Inflammatory macrophage treated with lipopolysaccharide for 1 hour (primary cell): ENCODE measurements at places on chromosomes 2 and 18.
A peak's percentile ranks its signal among the peaks of the same experiment; 100 is the strongest.

DNA sequence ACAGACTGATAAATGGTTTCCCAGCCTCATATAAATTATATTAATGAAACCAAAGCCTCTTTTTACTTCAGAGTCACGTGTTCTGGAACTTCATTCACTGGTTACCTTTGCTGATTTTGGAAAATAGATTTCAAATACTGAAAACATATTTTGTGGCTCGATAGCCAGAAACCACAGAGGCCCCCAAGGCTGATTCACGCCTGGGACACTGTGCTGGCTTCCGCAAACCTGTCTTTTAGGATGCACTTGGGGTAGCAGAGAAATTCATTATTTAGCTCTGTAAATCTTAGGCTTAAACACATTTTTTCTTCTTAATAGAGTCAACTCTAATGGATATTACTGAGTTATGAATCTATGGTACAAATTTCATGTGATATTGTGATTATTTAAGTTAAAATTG is 90.7 kb upstream of the TMEM18 start:
- DNase-seq = no peak

DNA sequence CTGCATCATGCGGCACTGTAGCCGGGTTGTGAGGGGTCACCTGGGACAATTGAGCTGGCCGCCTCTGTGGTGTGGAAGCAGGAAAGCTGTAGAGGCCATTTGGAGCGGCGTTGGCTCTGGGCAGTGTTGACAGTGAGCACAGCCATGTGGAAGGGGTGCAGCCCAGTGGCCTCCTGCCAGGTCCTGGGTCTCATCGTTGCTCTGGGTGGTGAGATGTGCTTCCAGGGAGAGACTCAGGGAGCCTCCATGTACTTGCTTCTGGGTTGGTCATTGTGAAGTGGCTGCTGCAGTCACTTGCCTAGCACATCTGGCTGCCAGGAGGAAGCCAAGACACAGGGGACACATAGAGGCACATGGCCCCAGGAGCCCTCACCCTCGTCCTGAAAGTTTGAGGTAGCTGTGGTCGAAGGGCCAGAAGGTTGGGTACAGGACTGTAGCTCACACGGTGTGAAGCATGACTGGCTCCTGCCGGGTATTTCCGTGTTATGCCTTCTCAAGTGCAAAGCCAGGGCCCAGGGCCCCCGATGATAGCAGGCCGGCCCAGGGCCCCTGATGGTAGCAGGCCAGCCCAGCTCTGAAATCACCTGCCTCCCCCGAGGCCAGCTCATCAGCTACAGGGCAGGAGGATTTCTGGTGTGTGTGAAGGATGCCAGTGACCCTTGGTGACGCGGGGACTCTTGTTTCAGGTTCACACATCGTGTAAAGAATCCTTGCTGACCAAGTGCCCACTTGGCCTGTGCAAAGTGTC is 82.6 kb downstream of the DGKD start:
- no peak for DNase-seq

- no peak for DNase-seq
Observed at GRCh38 chr2:107743274-107743673, 83.4 kb upstream of the RGPD4 start.

GRCh38 chr2:234846599-234847363 is 105.0 kb upstream of the SH3BP4 start:
- no peak for DNase-seq

- DNase-seq = no peak
Observed at GRCh38 chr2:99888617-99889016, 253.8 kb downstream of the AFF3 start.

- DNase-seq = no peak
Observed at GRCh38 chr2:241225545-241225944, 37.1 kb downstream of the ANO7 start.

DNA sequence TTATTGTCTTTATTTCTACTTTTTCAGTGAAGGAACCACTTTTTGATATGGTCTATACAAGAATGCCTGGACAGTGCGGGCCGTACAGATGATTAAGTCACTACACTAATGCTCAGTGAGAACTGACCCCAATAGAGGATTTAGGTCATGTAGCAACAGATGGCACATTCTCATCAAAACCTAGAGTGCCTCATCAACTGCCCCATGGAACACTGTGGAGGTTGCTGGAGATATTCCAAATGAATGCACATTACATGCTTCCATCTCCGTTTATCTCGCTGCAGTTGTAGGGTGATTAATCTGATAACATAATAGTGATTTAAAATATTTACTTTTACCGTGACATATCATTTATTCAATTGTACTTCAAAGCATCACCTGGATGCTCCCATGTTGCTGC is 41.8 kb upstream of the COPS8 start:
- no peak for DNase-seq

GRCh38 chr2:57373530-57373929 is 673.1 kb upstream of the VRK2 start:
- DNase-seq = peak; percentile 19

DNA sequence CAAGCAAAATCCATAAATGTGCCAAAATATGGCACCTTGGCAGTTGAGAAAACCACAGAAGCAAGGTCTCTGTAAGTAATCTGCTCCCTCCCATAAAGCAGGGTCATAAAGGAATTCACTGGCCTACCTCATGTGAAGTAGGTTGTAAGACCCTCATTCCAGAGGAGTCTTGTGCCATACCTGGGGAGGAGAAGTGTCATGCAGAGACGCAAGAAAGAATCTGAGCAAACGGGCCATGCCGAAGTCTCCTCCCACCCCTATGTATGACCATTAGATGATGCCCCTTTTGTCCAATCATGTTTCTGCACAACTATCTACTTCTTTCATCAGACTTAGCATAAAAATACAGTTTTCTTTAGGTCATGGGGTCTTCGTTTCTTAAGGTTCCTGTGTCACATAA is 14.6 kb downstream of the NMUR1 start:
- no peak for DNase-seq

GRCh38 chr2:191486584-191487320 is 191.2 kb upstream of the NABP1 start:
- DNase-seq = peak; percentile 76

DNA sequence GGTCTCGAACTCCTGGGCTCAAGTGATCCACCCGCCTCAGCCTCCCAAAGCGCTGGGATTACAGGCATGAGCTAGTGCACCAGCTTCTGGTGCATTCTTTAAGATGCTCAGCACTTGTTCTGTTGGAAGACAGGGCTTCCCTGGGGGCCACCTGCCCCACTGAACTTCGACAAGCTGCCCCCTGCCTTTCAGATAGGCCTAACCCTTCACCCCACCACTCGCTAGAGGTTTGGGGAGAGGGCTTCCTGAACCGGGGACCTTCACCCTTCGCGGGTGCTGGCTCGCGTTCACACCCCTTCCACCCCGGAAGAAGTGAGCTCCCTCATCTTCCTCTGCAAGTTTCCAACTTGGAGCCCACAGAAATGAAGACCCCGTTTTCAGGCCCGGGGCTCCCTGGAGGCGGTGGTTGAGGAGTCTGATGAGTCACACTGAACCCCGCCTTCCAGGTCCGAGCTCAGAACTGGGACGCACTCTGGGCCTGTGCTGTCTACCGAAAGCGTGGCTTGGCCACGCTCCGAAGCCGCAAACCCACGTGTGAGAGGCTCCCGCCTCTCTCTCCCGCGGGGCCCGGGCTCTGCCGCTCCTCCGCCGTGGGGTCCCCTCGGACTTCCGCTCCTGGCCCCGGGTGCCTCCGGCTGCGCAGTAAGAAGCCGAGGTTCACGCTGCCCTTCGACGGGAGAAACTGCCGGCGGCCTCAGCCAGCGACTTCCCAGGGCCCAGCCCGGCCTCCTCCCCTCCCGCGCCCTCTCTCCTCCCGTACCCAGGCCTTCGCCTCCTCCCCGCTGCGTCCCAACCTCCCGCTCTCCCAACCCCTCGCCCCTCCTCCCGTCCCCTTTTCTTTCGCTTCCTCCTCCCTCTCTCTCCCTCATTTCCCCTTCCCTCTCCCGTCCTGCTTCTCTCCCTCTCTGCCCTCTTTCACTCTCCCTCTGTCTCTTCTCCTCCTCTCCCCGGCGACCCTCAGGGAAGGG is 47.5 kb upstream of the SP3 start:
- DNase-seq = no peak

DNA sequence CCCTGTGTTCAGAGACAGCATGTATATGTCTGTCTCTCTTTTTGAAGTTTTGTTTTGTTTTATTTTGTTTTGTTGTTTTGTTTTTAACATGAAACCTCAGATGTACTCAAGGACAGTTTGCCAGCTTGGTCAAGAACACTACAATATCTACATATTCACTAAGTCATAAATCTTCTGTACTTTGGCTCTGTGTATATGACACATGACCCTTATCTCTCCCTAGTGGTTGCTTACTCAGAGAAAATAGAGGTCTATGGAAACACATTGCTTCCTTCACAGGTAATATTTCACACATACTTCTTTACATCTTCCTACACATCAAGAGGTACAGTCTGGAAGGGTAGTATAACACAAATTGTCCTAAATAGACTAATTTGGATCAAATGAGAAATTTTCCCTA is 312.6 kb upstream of the VRK2 start:
- no peak for DNase-seq

DNA sequence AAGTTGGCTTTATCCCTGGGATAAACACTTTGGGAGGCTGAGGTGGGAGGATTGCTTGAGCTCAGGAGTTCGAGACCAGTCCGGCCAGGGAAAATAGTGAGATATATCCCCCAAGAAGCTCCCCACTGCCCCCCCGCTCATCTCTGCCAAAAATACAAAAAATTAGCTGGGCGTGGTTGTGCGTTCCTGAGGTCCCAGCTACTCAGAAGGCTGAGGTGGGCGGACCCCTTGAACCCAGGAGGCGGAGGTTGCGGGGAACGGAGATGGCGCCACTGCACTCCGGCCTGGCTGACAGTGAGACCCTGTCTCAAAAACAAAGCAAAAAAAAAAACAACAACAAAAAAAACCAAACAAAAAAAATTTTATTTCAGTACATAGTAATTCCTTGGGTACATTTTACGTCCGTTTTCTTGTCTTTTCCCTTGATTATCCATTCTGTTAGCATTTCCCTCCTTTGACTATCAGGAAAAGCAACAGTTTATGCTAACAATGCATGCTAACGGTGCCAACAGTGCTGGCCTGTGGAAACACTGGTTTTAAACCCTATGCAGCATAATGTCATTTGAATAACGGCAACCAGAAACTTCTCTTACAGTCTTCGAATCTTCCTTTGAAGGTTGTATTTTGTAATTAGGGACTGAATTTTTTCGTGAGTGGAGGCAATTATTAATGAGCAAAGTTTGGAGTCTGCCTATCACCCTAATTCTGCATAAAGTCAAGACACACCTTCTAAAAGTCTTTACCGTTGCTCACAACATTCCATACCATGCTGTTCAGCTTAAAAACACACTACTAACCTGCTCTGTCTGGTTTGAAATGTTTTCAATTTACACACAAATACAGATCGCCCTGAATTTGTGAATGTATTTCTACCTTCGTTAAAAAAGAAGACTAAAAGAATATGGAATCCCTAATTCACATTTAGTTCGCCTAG is 721 bp upstream of the MIB1 start:
- DNase-seq = no peak

GRCh38 chr2:210004881-210005280 is 2.4 kb downstream of the RPE start:
- peak; percentile 54 for DNase-seq

DNA sequence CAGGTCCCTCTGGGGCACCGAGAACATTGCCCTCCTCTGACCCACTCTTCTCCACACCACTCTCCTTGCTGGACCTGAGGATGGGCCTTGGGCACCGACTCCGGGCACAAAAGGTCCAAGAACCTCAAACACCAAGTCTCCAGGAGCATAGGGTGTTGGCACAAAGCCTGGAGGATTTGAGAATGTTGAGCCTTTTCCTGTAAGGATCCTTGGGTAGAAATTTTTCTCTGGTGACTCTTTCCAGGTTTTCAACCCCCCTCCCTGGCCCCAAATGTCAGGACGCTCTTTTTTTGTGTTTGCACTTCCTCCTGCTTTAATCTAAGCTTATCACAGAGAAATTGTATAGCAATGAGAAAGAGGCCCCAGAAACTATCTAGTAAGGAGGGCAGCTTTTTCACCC is 9.2 kb downstream of the SPR start:
- no peak for DNase-seq

DNA sequence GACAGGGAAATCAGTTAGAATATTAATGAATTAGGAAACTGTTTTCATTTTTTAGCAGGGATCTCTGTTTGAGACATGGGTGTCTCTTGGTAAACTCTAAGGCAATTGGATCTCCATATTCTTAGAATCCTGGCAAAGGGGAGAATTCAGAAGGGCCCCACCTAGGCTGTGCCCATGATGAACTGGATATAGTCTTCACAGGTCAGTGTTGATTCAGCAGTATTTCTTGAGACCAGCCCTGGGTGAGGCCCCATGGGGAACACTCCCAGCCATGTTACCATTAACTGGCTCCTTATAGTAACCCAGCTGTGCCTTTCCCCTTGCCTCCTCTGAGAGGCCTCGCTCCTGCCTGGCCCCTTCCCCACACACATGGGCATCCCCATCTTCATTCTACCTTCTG is 76.7 kb downstream of the TCF7L1 start:
- no peak for DNase-seq

DNA sequence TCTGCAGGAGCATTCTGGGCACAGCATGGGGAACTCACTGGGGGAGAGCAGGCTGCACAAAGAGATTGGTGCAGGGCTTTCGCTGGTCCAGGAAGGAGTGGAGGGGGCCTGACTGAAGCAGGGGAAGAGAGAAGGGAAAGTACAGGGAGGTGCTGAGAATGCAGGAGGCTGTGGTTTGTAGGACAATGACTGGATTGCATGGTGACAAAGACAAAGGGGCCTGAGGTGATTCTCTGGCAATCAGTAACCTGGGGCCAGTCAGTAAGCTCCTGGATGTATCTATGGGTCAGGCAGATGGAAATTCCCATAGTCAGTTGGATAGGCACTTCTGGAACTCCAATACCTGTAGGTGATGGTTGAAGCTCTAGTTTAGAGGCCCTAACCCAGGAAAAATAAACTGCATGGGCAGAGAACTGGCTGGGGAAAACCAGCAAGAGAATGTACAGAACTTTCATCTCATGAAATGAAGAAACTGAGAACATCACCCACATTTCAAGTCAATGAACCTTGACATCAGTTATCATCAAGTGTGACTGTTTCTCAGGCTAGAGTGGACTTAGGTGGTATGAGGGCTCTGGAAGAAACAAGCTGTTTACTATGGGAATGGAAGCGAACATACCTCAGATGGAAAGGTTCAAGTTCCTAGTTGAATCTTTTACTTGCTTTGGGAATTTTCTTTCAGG is 193.2 kb downstream of the TPGS2 start:
- no peak for DNase-seq

GRCh38 chr2:68734688-68735525 is at the start of gene ARHGAP25:
ARHGAP25 (plus strand) TSS chr2:68734811; CDS start chr2:68735200, 389 bp downstream.
- DNase-seq = peak; percentile 76

DNA sequence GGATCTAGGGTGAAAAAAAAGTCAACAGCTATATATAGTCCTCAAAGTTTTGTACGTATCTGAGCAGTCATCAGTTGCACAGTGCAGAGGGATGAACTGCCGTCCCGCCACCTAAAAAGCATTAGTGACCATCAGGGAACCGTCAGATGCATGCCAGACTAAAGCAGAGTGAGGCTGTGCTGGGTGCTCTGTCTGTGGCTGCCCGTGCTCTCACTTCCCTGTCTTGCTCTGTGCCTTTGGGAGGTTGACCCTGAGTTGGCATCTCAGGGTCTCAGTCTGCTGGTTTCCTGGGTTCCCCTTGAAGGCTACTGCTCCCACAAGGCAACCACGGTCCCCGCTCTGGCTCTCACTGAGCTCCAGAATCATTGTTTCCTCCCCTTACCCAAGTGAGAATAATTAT is 11.1 kb downstream of the CLUL1 start:
- DNase-seq = no peak
